Inflammatory macrophage (primary cell): ENCODE measurements at places on chromosomes 3 and 15.
A peak's percentile ranks its signal among the peaks of the same experiment; 100 is the strongest.

DNA sequence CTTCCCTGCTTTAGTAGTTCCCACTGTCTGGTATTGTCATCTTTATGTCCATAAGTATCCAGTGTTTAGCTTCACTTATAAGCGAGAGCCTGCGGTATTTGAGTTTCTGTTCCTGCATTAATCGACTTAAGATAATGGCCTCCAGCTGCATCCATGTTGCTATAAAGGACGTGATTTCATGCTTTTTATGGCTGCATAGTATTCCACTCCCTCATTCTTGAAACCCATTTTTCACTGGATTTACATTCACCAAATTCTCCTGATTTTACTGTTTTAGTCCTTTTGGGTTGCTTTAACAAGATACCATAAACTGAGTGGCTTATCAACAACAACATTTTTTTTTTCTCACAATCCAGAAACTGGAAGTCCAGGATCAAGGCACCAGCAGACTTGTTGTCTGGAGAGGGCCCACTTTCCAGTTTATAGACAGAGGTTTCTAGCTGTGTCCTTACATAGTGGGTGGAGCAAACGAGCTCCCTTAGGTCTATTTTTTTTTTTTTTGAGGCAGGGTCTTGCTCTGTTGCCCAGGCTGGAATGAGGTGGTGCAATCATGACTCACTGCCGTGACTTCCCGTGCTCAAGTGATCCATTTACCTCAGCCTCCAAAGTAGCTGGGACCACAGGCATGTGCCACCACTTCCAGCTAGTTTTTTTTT, 6.1 kb upstream of the TICRR start:
- DNase-seq = no peak

GRCh38 chr3:45826321-45826720, 15.6 kb downstream of the LZTFL1 start:
- DNase-seq = no peak

GRCh38 chr3:113275583-113275928, 64.2 kb downstream of the BOC start:
- peak; percentile 27 for DNase-seq

- no peak for DNase-seq
Measured at GRCh38 chr3:160885791-160886286, 129.8 kb downstream of the PPM1L start.

GRCh38 chr3:142929109-142929508, 34.4 kb downstream of the PAQR9 start:
- DNase-seq = peak; percentile 72

DNA sequence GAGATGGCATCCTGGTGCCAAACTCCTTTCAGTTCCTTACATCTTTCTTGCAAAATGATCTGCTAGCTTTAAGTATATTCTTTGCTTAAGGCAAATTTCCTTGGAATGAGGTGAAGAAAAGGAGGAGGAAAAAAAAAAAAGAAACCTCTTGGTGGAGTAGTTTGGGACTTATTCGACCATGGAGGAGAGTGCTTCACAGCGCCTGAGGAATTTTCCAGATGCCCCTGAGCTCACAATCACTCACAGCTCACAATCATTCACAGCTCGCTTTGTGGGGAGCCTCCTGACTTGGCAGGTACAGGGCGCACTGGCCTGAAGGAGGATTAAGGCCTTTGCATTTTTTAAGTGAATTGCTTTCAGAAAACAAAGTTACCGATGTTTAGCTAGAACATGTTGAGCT, 53.9 kb downstream of the BOC start:
- DNase-seq = no peak

GRCh38 chr15:68311859-68312557, 34.5 kb downstream of the FEM1B start:
- no peak for DNase-seq

- no peak for DNase-seq
Measured at GRCh38 chr15:42392309-42393024, 33.2 kb downstream of the CAPN3 start.
